ENCODE measurements at places on chromosomes 12 and 14.

GRCh38 chr14:73662487-73662943, 17.7 kb downstream of the DNAL1 start:
- no peak for DNase-seq

- DNase-seq: no peak
Measured at GRCh38 chr14:61730756-61731373, 31.4 kb upstream of the SNAPC1 start.

DNA sequence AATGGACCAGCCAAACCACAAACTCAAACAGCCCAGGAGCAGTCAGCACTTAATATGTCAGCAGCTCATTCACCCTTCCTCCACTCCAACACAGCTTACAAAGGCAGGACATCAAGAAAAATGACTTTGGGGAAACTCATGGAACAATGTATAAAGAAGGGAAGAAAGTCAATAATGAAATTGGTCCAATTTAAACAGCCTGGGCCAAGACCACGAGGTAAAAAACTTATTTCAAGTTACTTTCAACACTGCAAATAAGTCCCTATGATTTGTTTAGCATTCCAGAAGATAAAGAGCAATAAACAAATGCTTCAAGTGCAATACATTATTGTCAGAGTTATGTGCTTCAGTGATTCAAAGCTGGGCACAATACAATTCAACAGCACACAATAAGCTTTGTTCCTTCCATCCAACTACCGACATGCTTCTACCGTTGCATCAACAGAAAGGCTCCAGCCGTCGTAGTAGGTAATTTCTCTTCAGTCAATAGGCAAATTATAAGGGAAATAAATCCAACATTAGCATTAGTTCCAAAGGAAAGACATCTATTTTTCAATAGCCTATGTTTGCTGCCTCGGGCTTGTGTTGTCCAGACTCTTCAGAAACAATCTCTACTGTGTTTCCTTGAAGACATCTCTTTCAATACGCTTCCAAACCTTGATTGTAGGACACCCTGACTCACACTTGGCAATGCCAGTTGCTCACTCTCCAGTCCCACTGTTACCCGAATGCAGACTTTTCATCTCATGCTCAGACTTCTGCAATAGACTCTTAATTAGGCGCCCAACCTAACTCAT, 225.7 kb downstream of the NUAK1 start:
- DNase-seq: no peak

DNA sequence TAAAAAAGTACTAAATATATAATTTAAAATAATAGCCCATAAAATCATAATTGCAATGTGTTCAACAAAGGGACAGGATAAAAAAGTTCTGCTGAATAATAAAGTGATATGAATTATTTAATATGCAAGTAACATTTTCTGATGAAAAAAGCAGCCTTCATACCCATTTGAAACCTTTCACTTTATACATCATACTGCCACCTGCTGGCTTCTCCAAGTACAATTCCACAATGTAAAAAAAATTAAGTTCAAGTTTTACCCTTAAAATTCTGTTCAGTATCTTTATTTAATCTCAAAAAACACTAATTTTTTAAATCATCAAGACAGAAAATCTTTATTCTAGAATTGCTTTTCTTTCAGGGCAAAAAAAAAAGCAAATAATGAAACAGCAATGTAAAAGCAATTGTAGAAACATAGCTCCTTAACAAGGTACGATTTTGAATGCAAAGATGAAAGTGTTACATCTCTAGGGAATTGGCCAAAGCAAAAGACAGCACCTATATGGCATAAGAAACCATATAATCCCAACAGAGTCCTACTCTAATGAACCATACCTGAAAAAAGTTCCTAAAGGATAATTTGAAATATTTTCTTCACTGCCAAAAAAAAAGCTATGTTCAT, 15.0 kb downstream of the MDM1 start:
- DNase-seq: no peak

- DNase-seq: no peak
Measured at GRCh38 chr12:2299206-2299605, 246.4 kb downstream of the CACNA1C start.

- no peak for DNase-seq
Measured at GRCh38 chr12:75773377-75773776, 258.2 kb downstream of the PHLDA1 start.

GRCh38 chr12:10101042-10101579, 2.3 kb upstream of the CLEC1A start:
- DNase-seq: no peak

GRCh38 chr12:49882248-49882850, 21.4 kb downstream of the FAIM2 start:
- DNase-seq: no peak

GRCh38 chr12:93912086-93912733, 235.0 kb downstream of the CRADD start:
- no peak for DNase-seq

GRCh38 chr12:103688376-103689063, 101.4 kb downstream of the STAB2 start:
- DNase-seq: no peak

DNA sequence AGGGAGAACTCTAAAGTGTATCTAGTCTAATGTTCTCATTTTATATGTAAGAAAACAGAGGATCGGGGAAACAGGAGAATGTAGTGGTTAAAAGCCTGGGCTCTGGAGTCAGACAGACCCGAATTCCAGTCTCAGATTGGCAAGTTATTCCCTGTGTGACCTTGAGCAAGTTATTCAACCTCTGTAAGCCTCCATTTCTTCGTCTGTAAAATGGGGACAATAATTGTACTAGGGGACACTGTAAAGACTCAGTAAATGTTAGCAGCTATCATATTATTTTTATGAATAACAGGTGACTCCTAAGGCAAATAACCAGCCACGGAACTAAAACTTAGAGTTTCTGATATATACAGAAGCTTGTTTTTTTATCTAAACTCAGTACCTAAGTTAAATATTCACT, 152.1 kb downstream of the APAF1 start:
- DNase-seq: no peak

GRCh38 chr12:104951759-104952509, 6.2 kb downstream of the SLC41A2 start:
- no peak for DNase-seq

DNA sequence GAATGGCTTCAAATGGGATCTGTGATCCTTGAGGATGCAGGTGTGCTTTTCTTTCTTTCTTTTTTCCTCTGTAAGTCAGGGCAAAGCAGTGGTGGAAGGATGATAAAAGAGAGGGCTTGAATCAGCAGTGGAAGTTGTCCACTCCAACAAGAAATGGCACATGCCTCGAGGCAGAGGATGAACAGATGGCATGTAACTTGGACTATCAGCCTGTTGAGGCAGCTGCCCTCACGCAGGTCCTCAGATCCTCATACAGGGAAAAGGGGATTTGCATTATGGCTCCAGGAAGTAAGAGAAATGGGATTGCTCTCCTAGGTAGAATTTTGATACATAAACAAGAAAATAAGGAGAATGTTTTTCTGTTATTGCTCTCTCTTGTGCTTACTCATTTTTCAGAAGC, 368.0 kb downstream of the FUT8 start:
- DNase-seq: no peak

- no peak for DNase-seq
Measured at GRCh38 chr14:93997082-93997481, at the start of gene CCDC197. CCDC197 (plus strand) TSS chr14:93997301; CDS start chr14:93998132, 831 bp downstream.

DNA sequence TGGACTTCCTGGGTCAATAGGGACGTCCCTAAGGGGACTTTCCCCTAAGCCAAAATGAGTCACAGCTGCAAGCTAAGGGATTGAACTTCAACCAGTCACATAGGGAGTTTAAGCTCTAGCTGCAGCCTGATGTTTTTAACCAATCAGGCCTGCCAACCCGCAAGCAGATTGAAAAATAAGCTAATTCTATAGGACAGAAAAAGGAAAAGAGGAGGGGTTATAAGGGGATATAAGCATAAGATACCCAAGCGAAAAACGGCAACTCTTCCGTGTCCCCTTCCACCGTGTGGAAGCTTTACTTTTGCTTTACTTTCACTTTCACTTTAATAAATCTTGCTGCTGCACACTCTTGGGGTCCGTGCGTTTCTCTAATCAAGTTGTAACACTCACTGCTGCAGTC, 24.4 kb downstream of the ATP23 start:
- DNase-seq: no peak

- no peak for DNase-seq
Measured at GRCh38 chr14:65290830-65291229, 121.7 kb upstream of the FUT8 start.

DNA sequence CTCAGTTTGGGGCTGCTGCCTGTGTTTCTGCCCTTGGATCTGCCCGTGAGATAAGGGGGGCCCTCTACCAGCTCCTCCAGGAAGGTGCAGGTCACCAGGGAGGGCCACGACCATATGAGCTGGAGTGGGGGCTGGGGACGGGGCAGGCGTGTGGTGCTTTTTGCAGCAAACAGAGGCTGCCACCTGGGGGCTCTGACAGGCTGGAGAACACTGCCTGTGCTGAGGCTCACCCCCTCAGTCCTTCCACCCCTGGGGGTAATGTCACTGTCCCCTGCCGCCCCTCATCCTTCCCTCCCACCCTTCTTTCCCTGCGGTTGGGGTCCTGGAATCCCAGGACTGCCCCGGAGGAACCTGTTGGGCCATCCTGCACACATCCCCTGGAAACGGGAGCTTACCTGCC, 3.2 kb downstream of the PLD4 start:
- no peak for DNase-seq

DNA sequence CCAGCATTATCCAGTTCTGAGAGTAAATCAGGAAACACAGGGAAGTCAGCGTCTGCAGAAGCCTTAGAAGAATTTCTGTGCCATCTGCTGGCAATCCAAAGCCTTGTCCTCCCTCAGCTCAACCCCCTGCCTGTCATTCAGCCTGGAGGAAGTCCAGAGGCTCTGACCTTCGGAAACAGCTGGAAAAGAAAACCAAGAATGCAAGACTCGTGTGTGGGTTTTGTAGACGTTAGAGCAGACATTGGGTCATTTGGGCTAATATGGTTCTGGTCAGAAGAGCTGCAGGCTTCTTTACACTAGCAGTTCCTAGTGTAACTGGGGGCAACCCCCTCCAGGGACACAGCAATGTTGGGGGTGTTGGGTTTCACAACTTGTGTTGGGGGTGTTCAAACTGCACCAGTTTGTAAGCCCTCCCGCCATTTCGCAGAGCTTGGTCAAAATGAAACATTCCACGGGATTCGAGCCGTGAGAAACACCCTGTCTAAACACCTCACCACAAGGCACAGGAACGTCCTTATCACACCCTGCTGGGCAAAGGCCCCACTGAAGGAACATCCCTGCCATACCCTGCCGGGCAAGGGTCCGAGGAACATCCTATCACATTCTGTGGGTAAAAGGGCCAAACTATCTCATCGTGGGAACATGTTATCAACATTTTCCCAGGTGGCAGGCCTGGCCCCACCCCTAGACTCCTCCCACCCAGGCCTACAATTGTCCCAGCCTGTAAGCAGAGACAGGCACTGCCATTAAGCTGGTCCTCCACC, 21.0 kb upstream of the SERPINA4 start:
- DNase-seq: no peak

DNA sequence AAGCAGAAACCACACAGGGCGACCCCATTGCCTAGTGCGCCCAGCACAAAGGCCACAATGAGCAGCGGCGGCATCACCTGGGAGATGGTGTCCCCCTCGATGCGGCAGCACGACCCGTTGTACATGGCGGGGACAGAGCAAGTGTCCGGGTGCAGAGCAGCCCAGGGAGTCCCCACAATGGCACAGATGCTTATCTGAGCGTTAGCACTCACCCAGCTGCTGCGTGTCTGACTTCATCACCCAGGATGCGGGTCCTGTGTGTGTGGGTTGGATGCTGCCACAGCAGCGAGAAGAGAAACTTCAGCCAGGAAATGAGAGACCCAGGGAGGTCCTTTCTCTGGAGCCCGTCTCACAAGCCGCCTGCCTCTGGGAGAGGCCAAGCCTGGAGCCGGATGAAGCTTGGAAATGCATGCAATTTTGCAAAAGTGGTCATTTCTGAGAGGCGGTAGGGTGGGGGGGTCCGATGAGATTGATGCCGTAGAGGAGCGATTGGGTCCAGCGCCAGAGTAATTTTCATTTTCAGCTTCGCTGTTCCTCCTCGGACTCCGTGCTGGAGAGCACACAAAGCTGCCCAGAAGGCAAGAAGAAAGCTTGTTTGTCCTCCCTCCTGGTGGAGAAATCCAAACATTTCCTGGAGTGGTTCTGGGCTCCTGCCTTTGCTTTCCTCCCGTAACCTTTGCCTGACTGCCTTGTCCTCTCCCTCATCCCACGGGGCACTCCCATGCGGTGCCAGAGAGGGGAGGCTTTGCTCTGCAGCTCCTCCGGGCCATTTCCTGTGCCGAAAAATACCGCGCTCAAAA, at the start of gene HCAR1:
TSS of gene HCAR1 (minus strand) at position 630 of the 800 bp plus-strand sequence. CDS start at position 125, 505 bp downstream.
- DNase-seq: no peak

- DNase-seq: no peak
Measured at GRCh38 chr14:75051556-75051899, 261 bp upstream of the MLH3 start.

- no peak for DNase-seq
Measured at GRCh38 chr12:1640328-1641234, 11.6 kb downstream of the WNT5B start.

GRCh38 chr14:100383727-100384158, 60.6 kb downstream of the SLC25A47 start:
- peak; percentile 40 for DNase-seq

DNA sequence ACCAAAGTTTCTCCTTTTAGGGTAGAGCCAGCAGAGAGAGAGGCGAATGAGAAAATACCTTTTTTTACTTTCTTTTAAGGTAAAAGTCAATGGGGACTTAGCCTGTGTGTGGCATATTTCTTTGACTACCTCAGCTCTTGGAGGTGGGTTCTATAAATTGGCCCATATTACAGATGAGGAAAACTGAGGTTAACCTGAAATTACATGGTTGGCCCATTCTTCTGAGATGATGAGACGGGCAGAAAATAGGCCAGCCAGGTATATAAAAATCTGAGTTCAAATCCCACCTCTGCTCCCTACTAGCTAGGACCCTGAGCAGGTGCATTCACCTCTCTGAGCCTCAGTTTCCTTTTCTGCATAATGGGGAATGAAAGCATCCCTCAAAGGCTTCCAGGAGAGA, 22.4 kb downstream of the LHX5 start:
- DNase-seq: no peak

- DNase-seq: no peak
Measured at GRCh38 chr14:64266239-64266638, 27.9 kb downstream of the ESR2 start.

- DNase-seq: no peak
Measured at GRCh38 chr14:75705014-75705413, 44.0 kb downstream of the TTLL5 start.

- DNase-seq: peak; percentile 15
Measured at GRCh38 chr14:21825149-21825743, 151.6 kb upstream of the OR4E1 start.

DNA sequence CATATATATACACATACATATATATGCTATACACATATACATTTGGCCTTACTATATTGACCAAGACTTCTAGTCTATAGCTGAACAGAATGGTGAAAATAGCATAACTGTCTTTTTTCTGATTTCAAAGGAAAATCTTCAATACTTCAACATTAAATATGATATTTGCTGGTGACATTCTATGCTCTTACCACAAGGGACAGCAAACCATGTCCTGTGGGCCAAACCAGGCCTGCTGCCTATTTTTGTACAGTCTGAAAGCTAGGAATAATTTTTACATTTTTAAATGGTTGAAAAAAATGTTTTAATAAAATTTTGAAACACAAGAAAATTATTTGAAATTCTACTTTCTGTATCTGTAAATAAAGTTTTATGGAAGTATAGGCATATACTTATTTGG, 63.6 kb downstream of the EML5 start:
- no peak for DNase-seq

Data from stimulated activated CD4-positive, alpha-beta T cell treated with anti-CD3 and anti-CD28 coated beads, Interleukin-15, amount 100 ng/mL, for 1 hour (primary cell).